ENCODE measurements at places on chromosomes 1 and 21. TPM values are rescaled to one million over a fixed set of nuclear protein-coding genes. Genes with fewer than 3 reads are reported as not detected.

CFH gene
- 1.7 TPM for polyA plus RNA-seq

DNA sequence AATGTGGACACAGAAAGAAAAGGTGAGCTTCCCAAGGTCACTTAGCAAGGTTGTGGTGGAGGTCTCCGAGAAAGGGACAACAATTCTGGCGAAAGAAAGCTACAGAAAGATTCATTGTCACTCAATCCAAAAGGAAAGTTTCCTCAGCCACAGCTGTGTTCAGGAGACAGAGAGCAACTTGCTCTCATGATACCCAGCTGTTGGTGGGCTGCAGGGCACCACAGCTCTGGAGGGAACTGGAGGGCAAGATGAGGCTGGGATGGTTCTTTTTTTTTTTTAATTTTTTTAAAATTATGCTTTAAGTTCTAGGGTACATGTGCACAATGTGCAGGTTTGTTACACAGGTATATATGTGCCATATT lies 50.7 kb upstream of the VTCN1 start:
- no peaks in the 10 kb centered on the region for H3K4me1 ChIP-seq
- no peak overlapping the region for H3K4me3 ChIP-seq

S100B gene
- polyA plus RNA-seq = not detected

DNA sequence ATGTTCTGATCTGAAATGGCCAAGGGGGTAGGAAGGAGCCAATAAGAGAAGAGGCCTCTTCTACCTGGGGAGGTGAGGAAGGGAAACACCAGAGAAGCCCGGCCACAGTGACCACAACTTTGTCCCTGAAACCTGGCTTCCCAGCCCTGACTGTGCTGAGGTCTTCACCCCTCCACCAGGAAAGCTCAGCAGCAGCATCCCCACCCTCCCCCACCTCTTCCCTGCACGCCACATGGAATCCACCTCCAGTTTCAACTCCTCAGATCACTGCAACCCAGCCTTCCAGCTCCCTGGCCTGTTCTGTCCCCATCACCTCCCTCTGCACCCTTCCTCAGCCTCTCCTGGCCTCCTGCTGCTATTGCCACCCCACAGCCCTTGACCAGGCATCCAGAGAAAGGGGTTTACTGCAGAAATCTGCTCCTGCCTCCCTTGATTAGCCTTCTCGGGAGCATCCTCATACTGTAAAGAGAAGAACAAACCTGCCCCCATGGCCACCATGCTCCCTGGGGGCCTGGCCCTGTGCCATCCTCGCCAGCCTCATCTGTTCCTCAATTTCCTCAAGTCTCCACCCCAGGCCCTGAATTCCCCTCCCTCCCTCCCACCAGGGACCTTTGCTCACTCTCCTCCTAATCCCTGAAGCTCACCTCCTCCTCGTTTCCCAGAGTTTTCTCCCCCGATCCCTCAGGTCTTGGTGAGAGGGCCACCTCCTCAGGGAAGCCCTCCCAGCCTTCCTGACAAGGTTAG lies 450.9 kb downstream of the MATN1 start:
- H3K4me1 ChIP-seq = no peaks in the 10 kb centered on the region
- no peak overlapping the region for H3K4me3 ChIP-seq
- H3K27me3 ChIP-seq = peaks cover 21% of the 10 kb centered on the region
- DNase-seq = no peak
- no peak overlapping the region for H3K27ac ChIP-seq

DNA sequence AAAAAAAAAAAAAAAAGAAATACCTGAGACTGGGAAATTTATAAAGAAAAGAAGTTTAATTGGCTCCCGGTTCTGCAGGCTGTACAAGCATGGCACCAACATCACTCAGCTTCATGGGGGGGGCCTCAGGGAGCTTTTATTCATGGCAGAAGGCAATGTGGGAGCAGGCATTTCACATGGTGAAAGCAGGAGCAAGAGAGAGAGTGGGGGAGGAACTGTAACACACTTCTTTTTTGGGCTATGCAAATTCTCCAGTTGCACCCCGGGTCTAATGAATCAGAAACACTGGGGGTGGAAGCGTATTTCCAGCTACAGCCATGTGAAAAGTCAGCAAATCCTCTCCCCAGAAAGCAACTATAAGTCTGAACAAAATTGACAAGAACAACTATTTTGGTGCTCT lies 11.8 kb upstream of the SOD1 start:
- no peak overlapping the region for H3K27ac ChIP-seq
- H3K27me3 ChIP-seq = no peaks in the 10 kb centered on the region
- no peaks in the 10 kb centered on the region for H3K36me3 ChIP-seq
- no peak overlapping the region for H3K4me3 ChIP-seq
- no peak for DNase-seq

Measured in keratinocyte (primary cell).